Sigmoid colon (tissue), 7 donors: ENCODE measurements at places on chromosomes 11 and 22. TPM values are rescaled to one million over a fixed set of nuclear protein-coding genes. Genes with fewer than 3 reads are reported as not detected.

Gene RRP8
- total RNA-seq = 21.3 TPM

Gene PNPLA3
- total RNA-seq = not detected

Gene SAA4
- total RNA-seq = not detected

Gene IL18BP
- total RNA-seq = 6.6 TPM

Gene RBMXL2
- total RNA-seq = not detected

Gene C11orf42
- total RNA-seq = not detected

Gene CACNA1I
- total RNA-seq = 0.16 TPM

Gene MRPL48
- 33.2 TPM for total RNA-seq

Gene DDI1
- not detected for total RNA-seq

Gene SLC22A6
- not detected for total RNA-seq

Gene ACCS
- total RNA-seq = 15.2 TPM

Gene XKR3
- not detected for total RNA-seq

Gene TMPRSS13
- not detected for total RNA-seq

Gene SLCO2B1
- total RNA-seq = 29.2 TPM

Gene SYCE3
- total RNA-seq = not detected

Gene OR8A1
- total RNA-seq = not detected
